ENCODE measurements at places on chromosomes 4 and X. TPM values are rescaled to one million over a fixed set of nuclear protein-coding genes. Genes with fewer than 3 reads are reported as not detected.

Gene TRAM1L1
- total RNA-seq, result 0.52 TPM

Gene ENPP6
- total RNA-seq, result not detected

Gene MAGED4B
- 11.0 TPM for total RNA-seq

Gene GIMD1
- total RNA-seq, result not detected

Gene PRSS12
- 0.14 TPM for total RNA-seq

Gene SRPX2
- total RNA-seq, result 2.7 TPM

Gene GLUD2
- 2.5 TPM for total RNA-seq

Gene WAS
- total RNA-seq, result 0.28 TPM

Gene GPR50
- total RNA-seq, result 0.26 TPM

Gene LRP2BP
- total RNA-seq, result 0.17 TPM

Gene UGT2B10
- total RNA-seq, result 0.06 TPM

Gene ARAP2
- 0.36 TPM for total RNA-seq

Gene ANK2
- 0.72 TPM for total RNA-seq

Gene BRS3
- total RNA-seq, result not detected

Gene CLGN
- 6.6 TPM for total RNA-seq

Gene AKAP4
- total RNA-seq, result 0.10 TPM

Gene ALAS2
- not detected for total RNA-seq

Gene CDX4
- total RNA-seq, result not detected

Gene SPANXA1
- total RNA-seq, result 0.23 TPM

Gene UGT2B11
- total RNA-seq, result 0.16 TPM
